ENCODE measurements at places on chromosomes 11 and 22. TPM values are rescaled to one million over a fixed set of nuclear protein-coding genes. Genes with fewer than 3 reads are reported as not detected.

The SYT12 gene
- not detected for total RNA-seq

DNA sequence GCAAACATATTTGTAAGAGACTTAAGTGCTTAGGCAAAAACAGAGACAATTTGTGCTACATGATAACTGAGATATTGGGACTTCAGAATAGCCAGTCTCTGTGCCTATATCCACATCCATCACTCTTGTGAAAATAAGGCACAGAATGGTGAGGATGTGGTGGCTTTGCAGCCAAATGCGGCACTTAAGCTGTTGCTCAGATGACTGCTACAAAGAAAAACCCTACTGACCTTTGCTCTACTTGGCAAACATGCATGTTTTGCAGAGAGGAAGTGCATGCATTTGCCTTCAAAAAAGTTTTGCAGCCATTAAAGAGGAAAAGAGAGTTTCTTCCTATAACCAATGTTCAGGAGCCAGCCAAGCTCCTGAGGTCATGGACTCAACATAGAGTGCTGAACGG, 675.0 kb upstream of the KIRREL3 start:
- DNase-seq: no peak

DNA sequence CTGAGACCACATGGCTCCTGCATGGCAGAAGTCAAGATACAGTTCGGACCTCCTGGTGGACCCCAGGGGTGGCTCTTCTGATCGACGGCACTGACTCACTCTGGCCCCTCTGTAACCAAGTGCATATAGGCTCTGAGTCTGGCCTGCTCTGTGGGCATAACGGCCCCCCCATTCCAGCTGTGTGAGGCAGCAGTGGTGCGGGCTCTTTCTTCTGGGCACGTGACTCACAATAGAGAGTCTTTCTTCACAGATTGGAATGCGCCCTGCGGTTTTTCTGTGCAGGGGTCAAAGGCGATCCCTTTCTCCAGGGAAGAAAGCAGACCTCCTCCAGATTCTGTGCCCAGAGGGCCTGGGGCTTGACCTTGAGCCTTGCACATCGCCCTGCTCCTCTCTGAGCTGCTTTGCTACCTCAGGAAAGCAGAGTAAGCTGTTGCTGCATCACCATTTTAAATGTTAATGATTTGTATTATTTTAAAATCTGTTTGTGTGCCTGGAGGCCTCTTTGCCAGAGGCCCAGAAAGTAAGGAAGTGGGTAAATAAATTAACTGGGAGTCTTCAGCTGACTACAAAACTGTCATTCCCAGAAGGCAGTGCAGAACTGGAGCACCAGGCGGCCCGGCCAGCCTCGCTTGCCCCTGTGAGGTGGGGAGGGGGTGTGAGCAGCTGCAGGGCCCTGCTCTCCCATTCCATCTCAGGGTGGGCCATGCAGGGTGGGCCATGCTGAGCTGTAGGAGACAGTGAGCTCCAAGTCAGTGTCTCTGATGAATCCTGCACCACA, 199.0 kb downstream of the GRIK4 start:
- DNase-seq: no peak

DNA sequence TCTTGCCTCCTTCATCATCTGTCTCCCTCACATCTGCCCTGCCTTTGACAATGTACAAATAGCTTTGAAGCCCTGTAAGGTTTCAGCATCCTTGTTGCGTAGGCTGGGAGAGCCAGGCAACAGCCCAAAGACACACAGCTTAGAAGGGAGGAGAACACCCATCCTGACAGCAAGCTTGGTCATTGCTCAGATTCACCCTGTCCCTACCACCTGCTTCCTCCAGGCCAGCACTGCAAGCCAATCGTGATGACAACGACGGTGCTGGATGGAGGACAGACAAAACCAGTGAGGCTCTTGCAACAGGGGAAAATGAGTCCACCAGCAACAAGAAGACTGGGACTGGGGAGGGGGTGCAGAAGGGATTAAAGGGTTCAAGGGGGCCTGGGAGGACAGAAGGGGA, 32.9 kb upstream of the CD5 start:
- DNase-seq: no peak

All from activated naive CD8-positive, alpha-beta T cell treated with anti-CD3 and anti-CD28 coated beads for 36 hours (primary cell).